ENCODE measurements at places on chromosomes 13 and 19.

DNA sequence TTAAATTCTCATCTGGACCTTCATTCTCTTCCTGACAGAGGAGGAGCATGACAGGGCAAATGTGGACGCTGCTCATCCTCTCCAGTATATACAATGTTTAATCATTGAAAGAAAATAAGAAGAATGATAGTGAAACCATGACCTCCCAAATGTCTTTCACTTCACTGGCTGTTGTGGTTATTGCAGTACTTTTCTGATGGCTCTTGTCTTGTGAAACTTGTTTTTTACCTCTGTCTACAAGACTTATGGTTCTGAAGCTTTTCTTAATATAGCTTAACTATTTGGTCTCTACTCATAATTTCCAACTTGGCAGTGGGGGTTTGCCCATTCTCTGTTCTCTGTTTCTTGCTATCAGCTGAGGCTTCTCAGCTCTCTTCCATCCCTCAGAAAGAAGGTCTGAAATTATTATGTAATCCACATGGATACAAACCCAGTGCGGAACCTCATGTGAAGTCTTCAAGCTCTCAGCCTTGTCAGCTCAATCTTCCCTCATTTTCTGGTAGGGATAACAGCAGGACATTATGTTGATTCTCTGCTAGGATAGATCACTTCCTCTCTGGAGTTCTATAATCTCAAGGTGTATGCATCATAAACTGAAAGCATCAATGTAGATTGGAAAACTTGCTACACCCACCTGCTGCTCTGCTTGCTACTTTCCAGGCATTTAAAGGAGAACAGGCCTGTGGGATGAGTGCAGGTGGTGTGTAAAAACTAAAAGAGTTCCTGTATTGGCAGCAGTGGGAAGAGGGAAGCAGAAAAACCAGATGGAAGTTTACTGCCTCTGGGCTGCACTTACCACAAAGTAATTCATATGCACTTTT lies 250.3 kb upstream of the HTR2A start:
- no peak for DNase-seq

DNA sequence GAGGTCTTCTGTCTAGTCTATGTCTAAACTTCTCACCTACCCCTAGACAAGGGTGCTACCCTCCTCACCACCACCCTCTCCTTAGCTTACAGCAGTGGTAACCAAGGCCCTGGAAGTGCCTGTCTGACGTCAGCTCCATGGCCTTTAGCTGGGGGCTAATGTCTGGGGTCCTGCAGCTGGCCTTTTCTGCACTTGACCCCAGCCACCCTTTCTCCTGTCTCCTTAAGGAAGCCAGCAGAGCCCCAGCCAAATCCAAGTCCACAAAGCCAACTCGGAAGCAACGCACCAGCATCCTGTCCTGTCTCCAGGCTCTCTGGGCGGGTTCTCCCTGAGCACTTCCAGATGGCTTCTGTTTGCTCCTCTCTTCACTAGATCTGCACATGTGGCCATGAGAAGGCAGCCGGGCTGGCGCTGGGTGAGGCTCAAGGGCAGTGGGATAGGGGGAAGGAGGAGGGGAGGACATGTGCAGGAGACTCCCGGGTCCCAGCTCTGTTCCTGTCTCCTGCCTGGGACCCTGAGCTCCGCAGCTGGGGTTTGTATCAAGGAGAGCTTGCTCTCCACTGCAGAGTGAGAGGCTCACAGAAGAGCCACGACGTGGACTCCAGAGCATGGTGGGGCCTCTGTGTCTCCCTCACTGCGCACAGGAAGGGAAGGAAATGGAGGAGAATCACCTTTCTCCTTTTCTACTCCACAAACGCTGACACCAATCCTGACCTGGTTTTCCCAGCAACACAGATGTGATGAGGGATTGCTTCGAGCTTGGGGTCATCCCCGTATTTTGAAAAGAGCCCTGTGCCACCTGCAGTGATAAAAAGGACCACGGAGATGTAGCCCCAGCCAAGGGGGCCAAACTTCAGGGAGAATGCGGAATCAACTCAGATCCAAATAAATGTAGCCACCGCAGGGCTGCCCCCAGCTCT lies 204.2 kb downstream of the USP12 start:
- no peak for DNase-seq

DNA sequence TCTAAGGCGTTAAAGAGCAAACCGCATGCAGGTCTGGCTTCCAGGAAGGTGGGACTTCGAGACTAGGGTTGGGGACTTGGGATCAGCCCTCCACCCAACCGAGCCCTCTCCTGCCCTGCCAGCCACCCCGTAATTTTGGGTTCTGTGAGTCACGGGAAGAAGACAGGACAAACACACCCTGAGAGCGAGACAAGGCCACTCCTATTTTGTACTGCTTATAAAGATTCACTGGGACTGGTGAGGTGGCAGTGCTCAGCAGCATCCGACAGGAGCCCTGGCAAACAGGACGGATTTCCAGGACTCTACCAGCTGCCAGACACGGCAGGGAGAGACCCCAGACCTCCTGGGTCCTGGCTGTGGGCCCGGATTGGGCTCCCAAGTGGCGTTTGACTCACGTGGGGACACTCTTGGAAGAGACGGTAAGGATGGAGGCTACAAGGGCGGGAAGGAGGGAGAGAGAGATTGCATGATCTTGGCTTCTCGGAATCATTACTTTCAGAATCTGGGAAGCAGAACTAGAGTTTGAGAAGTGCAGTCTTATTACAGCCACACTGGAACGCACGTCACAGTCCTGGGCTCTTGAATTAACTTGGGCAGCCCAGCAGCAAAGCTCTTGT lies at the start of gene C5AR2:
TSS of gene C5AR2 (plus strand) at position 245 of the 617 bp plus-strand sequence. CDS start 8,625 bp downstream, outside the sequence.
- DNase-seq = no peak

DNA sequence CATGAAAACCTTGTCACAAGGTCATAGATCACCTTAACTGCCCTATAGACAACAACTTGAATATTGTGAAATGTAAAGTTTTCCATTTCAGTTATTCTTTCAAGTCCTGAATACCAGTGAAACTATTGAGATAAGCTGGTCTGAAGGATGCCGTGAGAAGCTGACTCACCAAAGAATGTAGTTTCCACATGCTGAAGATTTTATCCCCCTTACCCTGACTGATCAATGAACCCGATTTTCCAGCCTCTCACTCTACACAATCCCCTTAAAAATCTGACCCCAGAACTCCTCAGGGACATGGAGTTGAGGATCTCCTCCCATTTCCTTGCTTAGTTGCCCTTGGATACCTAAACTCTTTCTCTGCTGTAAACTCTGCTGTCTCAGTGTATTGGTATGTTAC lies 67.5 kb downstream of the POSTN start:
- no peak for DNase-seq

DNA sequence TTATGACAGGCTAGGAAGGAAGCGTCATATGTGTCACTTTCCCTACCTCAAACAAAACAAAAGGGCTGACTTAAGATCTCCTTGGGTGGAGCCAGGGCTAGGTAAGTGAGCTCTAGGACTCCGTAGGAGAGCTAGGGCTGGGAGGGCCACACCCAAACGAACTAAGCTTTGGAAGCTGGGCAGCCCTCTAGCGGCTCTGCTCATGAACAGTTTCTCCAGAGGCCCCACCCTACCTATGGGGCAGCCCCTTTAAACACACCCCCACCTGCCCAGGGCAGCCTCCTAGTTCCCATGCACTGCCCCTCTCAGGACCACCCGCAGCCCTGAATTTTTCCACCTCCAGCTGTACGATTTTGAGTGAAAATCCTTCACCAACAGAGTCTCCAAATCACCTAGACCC lies 3.5 kb downstream of the PEG3 start:
- no peak for DNase-seq

Data from esophagus squamous epithelium (tissue), 5 donors.